ENCODE measurements at places on chromosomes 2 and 18.

GRCh38 chr18:70030728-70031127, 83.1 kb upstream of the CD226 start:
- no peak for DNase-seq

DNA sequence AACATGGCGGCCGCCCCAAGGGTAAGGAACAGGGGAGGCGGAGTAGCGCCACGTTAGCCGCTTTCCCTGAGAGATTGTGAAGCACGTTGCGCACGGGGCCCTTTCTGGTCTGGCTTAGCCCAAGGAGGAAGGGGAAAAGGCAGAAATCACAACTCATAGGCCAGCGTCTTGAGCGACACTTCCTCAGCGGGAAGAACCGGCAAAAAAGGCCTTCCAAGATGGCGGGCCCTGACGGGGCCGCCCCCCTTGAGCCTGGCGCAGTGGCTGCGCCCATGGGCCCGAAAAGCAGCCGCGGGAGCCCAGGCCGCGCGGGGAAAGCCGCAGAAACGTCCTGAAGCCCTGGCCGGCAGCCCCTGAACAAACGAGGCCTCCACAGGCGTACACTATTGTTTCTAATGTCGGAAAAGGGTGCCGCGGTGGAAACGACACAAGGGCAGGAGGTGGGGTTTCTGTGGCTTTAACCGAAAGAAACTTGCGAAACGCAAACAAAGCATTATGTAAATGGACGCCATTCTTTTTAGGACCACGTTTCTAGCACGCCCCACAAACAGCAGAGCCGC, 919 bp upstream of the PCBP1 start:
- DNase-seq = peak; percentile 52

- no peak for DNase-seq
Observed at GRCh38 chr2:68768461-68768860, 33.9 kb downstream of the ARHGAP25 start.

DNA sequence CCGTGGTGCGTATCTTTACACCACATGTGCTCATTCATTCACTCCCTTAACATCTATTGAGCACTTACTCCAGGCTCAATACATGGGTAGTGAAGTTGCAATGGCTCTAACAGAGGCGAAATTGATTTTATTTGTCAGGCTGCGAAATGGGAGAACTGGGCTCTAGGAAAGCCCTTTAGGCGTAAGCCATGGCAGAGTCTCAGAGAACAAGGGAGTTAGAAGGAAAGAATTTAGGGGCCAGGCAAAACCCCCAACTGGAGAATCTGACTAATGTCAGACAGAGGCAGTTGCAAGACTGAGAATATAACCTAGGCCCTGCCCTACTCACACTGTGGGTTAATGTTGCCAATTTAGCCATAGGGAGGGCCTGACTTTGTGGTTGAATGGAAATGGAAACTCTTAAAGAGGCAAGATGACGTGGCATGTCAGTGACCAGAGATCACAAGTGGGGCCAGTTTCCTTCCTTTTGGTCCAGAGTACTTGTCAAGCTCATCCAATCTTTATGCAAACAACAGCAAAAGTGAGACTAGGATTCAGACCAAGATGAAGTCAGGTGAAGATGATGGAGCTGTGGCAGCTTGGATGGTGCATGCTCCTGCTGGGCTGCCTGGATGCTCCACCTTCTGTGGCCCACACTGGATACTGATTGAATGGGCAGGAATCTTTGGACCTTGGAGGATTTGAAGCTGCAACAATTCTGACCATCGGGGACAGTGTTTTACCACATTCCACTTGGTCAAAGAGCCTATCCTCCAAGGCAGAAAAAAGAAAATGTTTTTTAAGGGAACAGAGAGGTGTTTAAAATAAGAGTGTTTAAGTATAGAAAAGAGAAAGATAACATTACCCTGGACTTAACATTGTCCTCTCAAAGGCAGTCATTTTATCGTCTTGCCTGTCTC, 92.2 kb downstream of the CAPN13 start:
- DNase-seq = no peak

DNA sequence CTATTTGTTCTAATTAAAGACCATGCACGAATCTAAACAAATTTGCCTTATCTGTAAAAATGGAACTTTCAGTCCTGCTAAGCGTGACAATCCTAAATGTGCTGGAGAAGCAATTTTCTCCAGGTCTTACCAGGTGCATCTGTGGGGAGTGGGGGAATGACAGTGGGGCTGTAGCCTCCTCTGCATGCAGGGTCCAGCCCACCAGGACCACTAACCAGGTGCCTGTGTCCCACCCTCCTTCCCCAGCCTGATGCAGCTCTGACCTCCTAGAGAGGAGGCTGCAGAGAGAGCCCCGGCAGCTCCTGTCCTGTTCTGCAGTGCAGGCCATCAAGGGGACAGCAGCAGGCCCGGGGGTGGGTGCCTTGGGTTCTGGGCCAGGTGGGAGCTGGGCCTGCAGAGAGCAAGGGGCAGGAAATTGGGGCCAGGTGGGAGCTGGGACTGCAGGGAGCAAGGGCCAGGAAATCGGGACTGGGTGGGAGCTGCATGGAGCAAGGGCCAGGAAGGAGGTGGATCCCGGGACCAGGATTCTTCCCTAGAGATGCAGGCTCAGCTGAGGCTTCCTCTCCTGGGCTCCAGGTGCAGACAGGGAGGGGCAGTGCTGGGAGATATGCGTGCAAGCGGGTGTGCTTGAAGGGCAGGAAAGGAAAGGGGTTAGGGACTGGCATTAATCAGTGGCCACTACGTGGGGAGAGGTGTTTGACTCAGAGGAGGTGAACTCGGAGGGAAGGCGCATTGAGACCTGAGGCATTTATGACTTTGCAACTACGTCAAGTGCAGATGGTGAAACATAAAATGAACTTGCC, 185.3 kb downstream of the ANKRD30B start:
- DNase-seq = no peak

DNA sequence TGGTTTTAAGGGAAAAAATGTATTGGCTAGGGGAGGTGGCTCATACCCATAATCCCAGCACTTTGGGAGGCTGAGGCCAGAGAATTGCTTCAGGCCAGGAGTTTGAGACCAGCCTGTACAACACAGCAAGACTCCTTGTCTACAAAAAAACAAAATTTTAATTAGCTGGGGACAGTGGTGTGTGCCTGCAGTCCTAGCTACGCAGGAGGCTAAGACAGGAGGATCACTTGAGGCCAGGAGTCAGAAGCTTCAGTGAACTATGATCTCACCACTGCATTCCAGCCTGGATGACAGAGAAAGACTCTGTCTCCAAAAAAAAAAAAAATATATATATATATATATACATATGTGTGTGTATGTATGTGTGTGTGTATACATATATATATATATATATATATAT, 18.5 kb downstream of the CCDC88A start:
- no peak for DNase-seq

DNA sequence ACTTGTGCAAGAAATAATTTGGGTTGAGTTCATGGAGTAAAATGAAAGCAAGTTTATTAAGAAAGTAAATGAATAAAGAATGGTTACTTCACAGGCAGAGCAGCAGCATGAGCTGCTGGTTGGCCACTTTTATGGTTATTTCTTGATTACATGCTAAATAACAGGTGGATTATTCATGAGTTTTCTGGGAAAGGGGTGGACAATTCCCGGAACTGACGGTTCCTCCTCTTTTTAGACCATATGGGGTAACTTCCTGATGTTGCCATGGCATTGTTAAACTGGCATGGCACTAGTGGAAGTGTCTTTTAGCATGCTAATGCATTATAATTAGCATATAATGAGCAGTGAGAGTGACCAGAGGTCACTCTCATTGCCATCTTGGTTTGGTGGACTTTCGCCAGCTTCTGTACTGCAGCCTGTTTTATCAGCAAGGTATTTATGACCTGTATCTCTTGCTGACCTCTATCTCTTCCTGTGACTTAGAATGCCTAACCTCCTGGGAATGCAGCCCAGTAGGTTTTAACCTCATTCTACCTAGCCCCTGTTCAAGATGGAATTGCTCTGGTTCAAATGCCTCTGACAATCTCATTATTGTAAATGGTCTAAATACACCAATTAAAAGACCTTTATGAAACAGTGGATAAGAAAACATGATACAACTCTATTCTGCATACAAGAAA, 114.1 kb upstream of the FIGN start:
- no peak for DNase-seq

GRCh38 chr2:20516291-20516645, 69.4 kb downstream of the RHOB start:
- no peak for DNase-seq

GRCh38 chr2:96872591-96873349, 2.9 kb upstream of the SEMA4C start:
- no peak for DNase-seq

- DNase-seq = no peak
Observed at GRCh38 chr2:110732422-110733413, at the start of gene ACOXL. ACOXL (plus strand) TSS chr2:110732573; CDS start chr2:110768390, 35,817 bp downstream.

GRCh38 chr2:162317861-162318327, 590 bp downstream of the IFIH1 start:
- no peak for DNase-seq

- DNase-seq = no peak
Observed at GRCh38 chr18:27964811-27965210, 212.1 kb downstream of the CDH2 start.

DNA sequence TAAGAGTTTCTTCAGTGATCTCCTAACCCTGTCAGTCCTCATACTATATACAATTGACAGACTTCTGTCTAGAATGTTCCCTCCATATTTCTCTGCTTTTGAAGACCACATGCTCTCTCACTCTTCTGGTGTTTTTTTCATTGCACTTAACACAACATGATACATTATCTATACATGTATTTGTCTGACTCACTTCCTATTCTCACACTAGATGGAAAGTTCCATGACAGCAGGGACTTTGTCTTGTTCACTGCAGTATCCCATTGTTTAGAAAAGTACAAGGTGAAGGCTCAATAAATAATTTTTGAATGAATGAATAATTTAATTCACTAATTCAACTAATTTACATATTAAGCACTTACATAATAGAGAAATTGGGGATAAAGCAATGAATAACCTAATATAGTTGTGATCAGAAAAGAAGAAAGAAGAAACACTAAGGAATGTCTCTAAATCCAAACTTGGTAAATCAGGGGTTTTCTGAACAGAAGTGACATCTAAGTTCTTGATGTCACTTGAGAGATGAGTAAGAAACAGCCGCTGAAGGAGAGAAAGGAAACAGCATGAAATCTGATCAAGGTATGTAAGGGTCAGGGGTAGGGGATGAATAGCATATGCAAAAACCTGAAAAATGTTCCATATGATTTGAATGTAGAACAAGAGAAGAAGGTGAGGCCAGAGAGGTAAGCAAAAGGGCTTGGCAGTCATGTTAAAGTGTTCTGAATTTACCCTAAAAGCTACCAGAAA, 42.4 kb downstream of the MBD2 start:
- no peak for DNase-seq

DNA sequence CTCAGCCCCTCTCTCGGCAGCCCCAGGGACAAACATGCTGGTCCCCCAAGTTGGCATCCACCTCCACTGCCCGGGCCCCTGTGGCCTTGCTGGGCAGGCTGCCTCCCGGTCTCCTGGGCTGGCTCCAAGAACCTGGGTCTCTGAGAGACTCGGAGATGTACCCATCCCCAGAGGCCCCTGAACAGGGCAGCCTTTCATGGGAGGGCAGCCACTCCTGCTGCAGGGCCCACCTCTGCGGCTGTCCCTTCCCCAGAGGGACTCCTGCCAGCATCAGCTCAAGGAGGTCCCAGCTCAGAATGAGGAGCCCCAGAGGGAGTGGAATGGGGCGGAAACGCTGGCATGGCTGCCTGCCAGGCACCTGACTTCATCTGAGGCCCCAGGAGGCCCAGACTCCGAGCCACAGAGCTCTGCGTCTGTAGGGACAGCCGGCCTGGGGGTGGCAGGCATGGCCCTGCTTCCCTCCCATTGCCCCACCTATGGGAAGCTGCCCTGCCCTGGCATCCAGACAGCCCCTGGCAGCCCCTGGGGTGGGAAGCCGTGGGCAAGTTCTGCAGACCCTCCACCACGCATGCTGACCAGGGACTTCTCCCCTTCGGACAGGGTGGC, 857 bp upstream of the CROCC2 start:
- no peak for DNase-seq

DNA sequence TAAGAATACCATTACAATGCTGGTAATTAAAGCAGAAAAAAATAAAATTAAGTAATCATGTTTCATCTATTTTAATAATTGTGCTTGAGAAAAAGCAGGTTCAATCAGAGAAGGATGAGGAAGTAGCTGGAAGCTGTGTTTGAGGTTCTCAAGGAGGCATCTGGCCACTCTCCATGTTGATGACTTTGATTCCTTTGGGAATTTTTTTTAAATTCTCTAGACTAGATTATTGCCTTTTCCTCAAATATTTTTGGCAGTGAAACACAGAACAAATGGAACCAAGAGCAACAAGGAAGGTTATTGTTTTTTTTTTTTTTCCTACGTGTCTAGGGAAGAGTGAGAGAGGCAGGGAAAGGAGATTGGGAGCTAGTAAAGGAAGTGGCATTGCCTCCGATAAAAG, 99.9 kb upstream of the NRP2 start:
- no peak for DNase-seq

DNA sequence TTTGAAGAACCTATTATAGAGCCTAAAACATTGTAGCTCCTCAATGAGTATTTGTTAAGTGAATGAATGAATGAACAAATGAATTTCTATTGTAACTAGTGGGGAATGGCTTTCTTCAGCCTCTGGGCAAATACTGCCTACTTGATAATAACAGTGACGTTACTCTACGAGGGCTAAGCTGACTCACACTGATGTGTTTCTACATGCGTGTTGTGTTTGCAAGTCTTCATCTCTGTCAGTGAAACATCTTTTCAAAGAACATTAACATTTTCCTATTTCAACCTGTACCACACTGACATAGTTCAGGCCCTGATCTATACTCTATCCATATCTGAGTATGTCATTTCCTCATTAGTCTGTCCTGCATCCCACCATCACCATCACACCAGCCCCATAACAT, 319.9 kb upstream of the ACVR2A start:
- DNase-seq = no peak

- no peak for DNase-seq
Observed at GRCh38 chr2:43513216-43513615, 82.6 kb downstream of the THADA start.

DNA sequence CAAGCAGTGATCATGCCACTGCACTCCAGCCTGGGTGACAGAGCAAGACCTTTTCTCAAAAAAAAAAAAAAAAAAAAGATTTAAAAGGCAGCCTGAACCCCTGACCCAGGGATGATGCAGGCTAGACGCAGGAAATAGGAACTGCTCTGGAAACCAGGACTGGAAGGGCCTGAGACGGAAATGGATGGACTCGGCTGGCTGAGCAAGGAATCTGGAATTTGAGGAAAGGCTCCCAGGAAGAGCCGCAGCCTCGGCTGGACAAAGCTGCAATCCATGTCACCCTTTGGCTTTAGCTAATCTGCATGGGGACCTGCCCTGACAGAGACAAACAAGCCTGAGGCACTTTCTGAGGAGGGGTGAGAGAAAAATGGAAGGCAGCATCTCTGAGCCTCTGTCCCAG, 55.0 kb upstream of the DAPL1 start:
- no peak for DNase-seq

GRCh38 chr2:10647886-10648605, 41.7 kb downstream of the NOL10 start:
- DNase-seq = no peak

- DNase-seq = no peak
Observed at GRCh38 chr2:224722250-224722649, 6.1 kb upstream of the CCDC195 start.
